ENCODE measurements at places on chromosomes 1 and 21. TPM values are rescaled to one million over a fixed set of nuclear protein-coding genes. Genes with fewer than 3 reads are reported as not detected.

GRCh38 chr1:161936786-161937185 lies 86.9 kb downstream of the OLFML2B start:
- H3K4me3 ChIP-seq, result no peak overlapping the region
- no peaks in the 10 kb centered on the region for H3K27me3 ChIP-seq
- H3K4me1 ChIP-seq, result no peaks in the 10 kb centered on the region
- no peak for DNase-seq
- H3K27ac ChIP-seq, result no peak overlapping the region

DNA sequence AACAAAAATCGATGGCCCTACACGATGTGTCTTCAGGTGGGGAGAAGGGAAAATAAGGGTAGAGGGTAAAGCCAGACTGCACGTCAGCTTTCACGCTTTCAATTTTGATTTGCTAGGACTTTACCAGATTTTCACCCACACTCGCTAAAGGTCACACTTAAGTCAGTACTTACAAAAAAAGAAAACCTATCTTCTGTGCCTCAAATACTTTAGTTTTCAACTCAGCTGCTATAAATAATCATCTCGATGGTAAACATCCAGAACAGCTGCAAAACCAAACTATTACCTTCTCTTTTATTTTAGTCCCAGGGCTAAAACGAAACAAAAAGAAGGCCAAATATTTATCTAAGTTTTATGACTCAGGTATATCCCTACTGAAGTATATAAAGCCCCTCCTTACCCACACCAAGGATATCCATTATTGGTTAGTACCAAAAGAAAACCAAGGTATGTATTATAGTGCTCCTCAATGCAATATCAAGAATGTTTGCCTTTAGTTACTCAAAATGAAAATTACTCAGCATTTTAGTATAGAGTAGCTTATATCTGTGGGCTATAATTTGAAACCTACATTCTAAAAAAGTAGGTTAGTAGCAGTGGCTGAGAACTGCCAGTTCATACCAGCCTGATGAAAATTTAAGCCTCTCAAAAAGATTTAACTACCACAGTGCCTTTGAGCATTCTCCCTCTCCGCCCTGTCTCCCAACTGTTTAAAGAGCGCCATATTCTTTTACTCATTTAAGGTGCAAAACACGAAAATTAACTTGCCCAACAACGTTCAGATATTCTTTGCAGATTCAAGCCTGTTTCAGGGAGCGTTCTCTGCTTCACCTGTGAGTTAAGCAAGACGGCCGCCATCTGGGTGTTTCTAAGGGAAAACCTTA lies 1.5 kb downstream of the CSDE1 start:
- no peak for DNase-seq
- no peaks in the 10 kb centered on the region for H3K4me1 ChIP-seq

Gene ASTN1
- total RNA-seq, result 0.16 TPM

Gene BCL2L15
- total RNA-seq, result 0.48 TPM

Gene GJB3
- not detected for total RNA-seq

GRCh38 chr1:169090900-169091311 lies 15.6 kb upstream of the ATP1B1 start:
- H3K4me1 ChIP-seq, result no peaks in the 10 kb centered on the region
- H3K4me3 ChIP-seq, result no peak overlapping the region
- no peaks in the 10 kb centered on the region for H3K36me3 ChIP-seq
- no peak overlapping the region for H3K27ac ChIP-seq
- H3K27me3 ChIP-seq, result no peaks in the 10 kb centered on the region

- H3K27ac ChIP-seq, result no peak overlapping the region
- H3K27me3 ChIP-seq, result no peaks in the 10 kb centered on the region
- DNase-seq, result no peak
- no peaks in the 10 kb centered on the region for H3K4me1 ChIP-seq
- no peaks in the 10 kb centered on the region for H3K36me3 ChIP-seq
- H3K4me3 ChIP-seq, result no peak overlapping the region
Observed at GRCh38 chr1:213287987-213288386, 236.9 kb downstream of the RPS6KC1 start.

GRCh38 chr1:181251001-181251712 lies 162.7 kb downstream of the IER5 start:
- no peak overlapping the region for H3K27ac ChIP-seq
- no peak overlapping the region for H3K4me3 ChIP-seq
- H3K36me3 ChIP-seq, result no peaks in the 10 kb centered on the region
- no peak for DNase-seq
- H3K27me3 ChIP-seq, result no peaks in the 10 kb centered on the region

- H3K27me3 ChIP-seq, result no peaks in the 10 kb centered on the region
- no peaks in the 10 kb centered on the region for H3K36me3 ChIP-seq
- DNase-seq, result no peak
- no peaks in the 10 kb centered on the region for H3K4me1 ChIP-seq
- H3K27ac ChIP-seq, result no peak overlapping the region
- H3K4me3 ChIP-seq, result no peak overlapping the region
Observed at GRCh38 chr1:95004013-95004412, 68.7 kb downstream of the ALG14 start.

- H3K4me3 ChIP-seq, result no peak overlapping the region
- no peaks in the 10 kb centered on the region for H3K36me3 ChIP-seq
- H3K27ac ChIP-seq, result no peak overlapping the region
Observed at GRCh38 chr1:101854271-101854670, 142.5 kb downstream of the OLFM3 start.

Gene VWA5B1
- total RNA-seq, result not detected

DNA sequence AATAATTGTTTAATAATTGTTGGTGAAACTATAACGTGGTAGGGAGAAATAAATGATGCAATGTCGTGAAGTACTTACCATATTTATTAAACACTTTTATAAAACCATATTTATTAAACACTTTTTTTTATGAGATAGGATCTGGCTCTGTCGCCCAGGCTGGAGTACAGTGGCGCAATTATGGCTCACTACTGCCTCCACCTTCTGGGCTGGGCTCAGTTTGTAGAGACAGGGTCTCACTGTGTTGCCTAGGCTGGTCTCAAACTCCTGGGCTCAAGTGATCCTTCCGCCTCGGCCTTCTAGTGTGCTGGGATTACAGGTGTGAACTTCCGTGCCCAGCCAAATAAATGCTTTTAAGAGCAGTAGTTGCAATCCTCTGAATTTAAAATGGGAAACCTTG lies 76.0 kb upstream of the PGD start:
- H3K4me3 ChIP-seq, result no peak overlapping the region
- H3K4me1 ChIP-seq, result no peaks in the 10 kb centered on the region
- no peak overlapping the region for H3K27ac ChIP-seq
- H3K36me3 ChIP-seq, result peaks cover 3% of the 10 kb centered on the region

Gene VWA1
- total RNA-seq, result 44.8 TPM

GRCh38 chr1:78627321-78627720 lies 7.1 kb downstream of the IFI44L start:
- no peak for DNase-seq
- no peaks in the 10 kb centered on the region for H3K4me1 ChIP-seq
- no peak overlapping the region for H3K4me3 ChIP-seq
- no peak overlapping the region for H3K27ac ChIP-seq

DNA sequence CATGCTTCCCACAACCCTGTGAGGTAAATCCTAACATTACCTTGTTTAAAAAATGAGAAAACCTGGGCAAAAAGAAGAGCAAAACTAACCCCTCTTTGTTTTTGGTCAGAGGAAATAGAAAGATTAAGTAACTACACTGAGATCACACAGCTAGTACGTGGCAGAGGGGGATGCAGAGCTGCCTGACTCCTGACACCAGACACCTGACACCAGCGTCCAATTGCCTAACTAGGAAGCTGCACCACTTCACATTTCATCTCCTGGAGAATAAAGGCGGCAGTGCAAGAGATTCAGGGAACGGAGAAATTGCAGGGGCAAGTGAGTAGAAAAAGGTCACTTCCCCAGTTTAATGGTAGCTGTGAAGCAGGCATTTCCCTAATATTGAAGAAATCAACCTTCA lies 229.3 kb upstream of the PTBP2 start:
- no peak overlapping the region for H3K27ac ChIP-seq
- no peaks in the 10 kb centered on the region for H3K27me3 ChIP-seq
- H3K4me1 ChIP-seq, result no peaks in the 10 kb centered on the region
- DNase-seq, result no peak
- no peaks in the 10 kb centered on the region for H3K36me3 ChIP-seq

Gene AADACL4
- not detected for total RNA-seq

Measured in breast epithelium (tissue), 4 donors.